NCI-H2227 treated with DMSO at 0.1 percent for 48 hours (cell line): ENCODE measurements at places on chromosomes 7 and 10.

GRCh38 chr10:19578571-19578970, 237.7 kb upstream of the PLXDC2 start:
- DNase-seq = no peak

- no peak for DNase-seq
Observed at GRCh38 chr10:74620626-74621025, 205.8 kb upstream of the KAT6B start.

- no peak for DNase-seq
Observed at GRCh38 chr7:104264285-104264684, 56.5 kb upstream of the ORC5 start.

DNA sequence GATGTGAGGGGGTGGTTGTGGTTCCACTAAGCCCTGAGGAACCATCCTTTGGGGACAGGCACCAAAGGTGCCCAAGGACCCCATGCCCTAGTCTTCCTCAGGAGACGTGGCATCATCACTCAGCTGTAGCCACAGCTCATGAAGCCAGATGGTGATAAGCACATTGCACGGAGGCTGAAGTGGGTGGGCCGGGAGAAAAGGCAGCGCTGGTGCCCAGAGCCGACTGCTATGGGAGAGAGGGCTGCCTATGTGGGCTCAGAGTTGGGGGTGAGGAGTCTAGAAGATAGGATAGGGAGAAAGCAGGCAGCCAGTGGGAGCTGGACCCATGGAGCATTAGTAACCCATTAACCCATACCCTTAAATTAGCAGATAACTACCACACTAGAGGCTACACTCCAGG, 325.3 kb downstream of the RPS24 start:
- DNase-seq = no peak

DNA sequence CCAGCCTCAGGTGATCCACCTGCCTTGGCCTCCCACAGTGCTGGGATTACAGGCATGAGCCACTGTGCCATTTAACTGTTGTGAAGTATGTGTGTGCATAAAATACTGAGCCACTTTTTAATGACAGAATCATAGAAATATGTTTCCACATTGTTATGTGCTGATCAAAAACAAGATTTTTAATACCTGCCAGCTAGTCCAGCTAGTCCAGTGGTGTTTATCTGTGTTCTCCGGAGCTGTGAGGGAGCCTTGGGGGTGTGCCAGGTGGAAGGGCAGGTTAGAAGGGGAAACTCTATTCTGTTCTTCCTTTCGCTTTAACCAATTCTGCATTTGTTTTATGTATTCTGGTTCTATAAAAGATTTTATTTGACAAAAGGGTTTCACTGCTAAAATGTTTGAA, 7.0 kb downstream of the FAM221A start:
- DNase-seq = no peak

- DNase-seq = no peak
Observed at GRCh38 chr7:156460858-156461627, 179.5 kb upstream of the RNF32 start.

DNA sequence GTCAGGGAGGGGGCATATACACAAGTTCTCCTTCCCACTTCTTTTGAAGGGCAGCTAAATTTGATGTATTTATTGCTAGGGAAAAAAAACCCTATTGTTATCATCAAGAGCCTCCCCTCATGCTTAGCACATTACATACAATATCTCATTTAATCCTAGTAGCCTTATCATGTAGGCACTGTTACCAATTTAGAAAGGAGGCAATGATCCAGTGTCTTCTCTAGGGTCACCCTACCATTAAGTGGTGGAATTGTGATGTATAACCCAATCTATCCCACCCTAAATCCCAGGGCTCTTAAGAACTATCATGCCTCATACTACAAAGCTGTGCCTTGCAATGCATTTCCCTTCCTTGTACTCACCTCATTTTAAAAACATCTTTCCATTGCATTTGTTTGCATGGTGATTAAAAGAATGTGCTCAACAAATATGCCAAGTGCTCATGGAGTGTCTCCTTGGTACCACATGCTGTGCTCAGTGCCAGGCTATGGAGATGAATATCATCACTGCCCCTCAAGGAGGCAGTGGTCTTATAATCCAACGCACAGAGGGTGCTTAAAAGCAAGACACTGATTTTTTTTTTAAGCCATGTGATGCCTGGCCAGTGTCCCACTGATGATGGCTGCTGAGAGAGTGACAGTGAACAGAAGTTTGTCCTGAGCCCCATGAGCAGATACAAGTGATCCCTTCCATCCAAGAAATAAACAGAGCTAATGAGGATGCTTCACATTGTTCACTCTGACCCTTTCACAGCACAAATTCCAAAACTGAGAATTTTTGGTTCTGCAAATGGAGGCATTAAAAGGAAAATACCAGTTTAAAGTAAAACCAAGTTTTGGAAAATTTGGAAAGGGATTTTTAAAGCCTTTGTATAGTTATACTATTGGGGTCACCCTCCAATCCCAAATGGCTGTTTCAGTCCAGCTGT, 98.2 kb downstream of the SORBS1 start:
- no peak for DNase-seq

GRCh38 chr10:61890881-61891409, 10.6 kb upstream of the ARID5B start:
- no peak for DNase-seq

DNA sequence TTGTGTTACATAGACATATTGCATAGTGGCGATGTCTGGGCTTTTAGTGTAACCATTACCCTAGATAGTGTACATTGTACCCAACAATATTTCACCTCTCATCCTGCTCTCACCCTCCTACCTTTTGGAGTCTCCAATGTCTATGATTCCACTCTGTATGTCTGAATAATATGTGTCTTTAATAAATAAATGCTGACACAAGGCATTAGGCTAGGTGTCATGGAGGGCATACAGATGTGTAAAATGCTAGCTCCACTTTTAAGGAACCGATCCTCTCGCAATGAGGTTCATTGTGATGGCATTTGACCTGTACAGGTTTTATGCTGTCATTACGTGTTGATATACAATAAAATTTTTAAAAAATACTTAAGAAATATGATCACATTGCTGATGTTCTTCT, 74.3 kb downstream of the NEBL start:
- no peak for DNase-seq

DNA sequence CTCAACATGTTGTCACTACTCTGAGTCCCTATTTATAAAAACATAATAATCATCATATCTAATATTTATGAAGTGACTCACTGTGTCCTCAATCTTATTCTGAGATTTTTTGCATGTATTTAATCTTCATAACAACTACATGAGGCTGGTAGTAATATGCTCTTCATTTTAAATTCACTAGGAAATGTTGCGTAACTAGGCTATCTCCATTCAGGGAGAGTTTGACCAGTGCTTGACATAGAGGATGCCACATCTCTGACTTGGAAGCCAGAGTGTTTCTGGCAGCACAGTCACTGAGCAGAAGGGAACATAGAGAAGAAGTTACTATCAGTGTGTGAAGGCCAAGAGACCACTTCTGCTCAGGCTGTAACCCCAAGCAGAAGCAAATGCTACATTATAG, 88.9 kb downstream of the FAM13C start:
- DNase-seq = no peak

DNA sequence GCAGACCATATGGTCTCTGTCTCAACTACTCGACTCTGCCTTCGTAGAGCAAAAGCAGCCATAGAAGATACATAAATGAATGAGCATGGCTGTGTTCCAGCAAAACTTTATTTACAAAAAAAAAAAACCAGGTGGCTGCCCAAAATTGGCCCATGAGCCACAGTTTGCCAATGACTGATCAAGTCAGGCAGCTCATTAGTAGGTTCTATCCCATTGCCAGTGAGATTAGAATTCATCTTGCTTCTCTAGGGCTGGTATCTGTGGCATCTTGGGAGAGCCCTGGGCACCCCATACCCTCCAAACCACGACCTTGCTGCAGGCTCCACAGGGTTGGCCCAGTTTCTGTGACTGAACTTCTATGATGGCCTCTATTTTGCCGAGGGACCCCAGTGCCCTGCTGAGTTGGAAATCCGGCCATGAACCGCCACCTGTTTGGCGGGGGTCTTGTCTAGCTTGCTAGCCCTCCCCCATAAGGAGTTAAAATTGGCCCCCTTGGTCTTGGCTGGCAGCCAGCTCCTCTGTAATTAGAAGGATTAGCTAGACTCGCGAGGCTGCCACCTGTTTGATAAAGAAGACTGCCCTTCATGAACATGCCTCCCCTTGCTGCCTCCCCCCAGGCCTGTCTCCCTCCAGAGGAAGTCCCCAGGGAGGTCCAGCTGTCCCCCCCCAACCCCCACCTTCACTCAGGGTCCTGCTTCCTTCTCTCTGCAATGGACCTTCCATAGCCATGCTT, 83.9 kb downstream of the CHN2 start:
- DNase-seq = no peak

GRCh38 chr10:26574783-26575182, 122.7 kb upstream of the PDSS1 start:
- no peak for DNase-seq

DNA sequence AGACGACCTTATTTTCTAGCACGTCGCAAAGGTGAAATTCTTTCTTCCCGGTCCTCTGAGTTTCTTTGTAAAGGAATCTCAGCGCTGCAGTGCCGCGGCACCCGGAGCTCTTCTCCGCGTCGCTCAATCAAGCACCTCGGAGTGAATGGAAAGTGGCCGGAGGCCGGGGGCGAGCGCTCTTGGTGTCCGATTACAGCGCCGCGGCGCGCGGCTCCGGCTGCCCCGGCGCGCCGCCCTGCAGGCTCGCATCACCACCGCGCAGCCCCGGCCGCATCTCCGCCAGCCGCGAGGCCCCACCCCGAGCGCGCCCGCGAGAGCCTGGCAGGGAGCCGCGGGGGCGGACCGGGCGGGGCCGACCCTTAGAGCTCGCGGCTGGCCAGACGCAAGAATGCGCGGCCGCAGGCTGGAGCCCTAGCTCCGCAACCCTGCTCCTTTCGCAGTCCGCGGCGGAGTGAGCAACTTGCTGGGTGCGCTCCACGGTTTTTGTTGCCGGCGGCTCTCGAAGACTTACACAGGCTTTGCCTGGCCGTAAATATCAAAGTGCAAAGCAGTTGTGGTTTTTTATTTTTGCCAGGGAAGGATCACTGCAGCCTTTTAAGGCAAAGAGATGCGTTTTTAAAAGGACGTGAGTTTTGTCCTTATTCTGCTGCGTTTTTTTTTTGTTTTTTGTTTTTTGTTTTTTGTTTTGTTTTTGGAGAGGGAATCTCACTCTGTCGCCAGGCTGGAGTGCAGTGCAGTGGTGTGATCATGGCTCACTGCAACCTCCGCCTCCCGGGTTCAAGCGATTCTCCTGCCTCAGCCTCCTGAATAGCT, at the start of gene SEMA3C:
Gene SEMA3C (minus strand): TSS at position 143 of the 813 bp plus-strand sequence. CDS start 2,270 bp downstream, outside the sequence.
- DNase-seq = peak; percentile 88

DNA sequence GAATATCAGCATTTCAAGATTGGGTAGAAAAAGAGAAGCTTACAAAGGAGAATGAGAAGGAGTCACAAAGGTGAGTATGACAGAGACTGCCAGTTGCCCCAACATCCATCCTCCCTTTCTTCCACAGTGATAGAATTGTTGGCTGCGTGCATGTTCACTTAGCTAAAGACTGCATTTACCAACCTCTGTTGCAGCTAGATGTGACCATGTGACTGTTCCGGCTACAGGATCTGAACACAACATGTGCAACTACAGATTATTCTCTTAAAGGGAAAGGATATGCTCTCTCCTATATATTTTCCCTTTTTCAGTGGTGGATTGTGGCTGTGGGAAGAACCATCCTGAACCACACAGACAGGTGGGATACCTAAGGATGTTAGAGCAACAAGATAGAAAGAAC, 60.5 kb upstream of the ZNRF2 start:
- no peak for DNase-seq

DNA sequence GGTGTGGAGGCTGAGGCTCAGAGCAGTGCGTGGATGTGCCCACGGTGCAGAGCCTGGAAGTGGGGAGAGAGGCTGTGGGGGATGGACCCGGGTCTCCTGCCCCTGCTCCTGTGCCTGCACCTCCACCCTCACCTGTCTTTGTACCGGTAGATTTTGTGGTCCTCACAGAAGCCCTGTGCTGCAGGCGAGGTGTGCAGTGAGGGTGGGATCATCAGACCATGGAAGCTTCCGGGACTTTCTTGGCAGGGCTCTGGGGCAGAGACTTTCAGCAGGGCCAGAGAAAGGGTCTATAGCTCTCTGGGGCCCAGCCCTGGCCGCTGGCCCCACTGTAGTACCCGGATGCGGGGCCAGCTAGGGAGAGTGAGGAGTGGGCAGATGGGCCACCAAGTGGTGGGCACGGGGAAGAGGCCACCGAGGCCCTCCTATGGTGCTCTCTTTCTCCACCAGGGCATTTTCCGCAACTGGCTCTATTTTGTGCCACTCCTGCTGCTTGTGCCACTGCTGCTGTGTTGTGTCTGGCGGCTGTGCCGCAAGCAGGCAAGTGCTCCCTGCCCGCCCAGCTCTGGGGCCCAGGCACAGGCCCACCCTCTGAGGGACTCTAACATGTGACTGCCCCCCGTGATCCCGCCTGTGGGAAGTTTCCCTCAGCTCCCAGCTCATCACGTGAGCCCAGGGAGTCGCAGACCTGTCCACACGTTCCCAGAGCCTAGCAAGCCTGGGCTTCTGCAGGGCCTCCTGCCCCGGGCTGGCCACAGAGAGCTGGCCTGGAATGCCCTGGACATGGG, 22.1 kb downstream of the ANTXRL start:
- no peak for DNase-seq

GRCh38 chr7:90412458-90413184, 9.4 kb downstream of the CLDN12 start:
- DNase-seq = peak; percentile 7

DNA sequence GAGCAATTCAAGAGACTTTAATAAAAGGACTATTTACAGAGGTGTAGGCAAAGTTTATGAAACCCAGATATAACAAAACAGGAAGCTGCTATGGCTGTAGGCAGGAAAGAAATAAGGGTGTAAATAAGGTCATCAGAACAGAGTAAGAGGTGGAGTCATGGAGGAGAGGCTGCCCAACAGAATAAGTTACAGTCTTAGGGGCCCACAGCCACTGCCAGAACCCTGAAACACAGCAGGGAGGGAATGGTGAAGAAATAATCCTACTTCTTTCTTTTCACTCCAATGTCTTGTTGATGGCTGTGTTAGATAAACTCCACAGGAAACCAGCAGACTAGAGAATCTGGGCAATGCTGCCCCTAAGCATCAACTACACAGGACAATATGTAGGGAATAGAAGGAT, 155.8 kb upstream of the TAC1 start:
- no peak for DNase-seq

DNA sequence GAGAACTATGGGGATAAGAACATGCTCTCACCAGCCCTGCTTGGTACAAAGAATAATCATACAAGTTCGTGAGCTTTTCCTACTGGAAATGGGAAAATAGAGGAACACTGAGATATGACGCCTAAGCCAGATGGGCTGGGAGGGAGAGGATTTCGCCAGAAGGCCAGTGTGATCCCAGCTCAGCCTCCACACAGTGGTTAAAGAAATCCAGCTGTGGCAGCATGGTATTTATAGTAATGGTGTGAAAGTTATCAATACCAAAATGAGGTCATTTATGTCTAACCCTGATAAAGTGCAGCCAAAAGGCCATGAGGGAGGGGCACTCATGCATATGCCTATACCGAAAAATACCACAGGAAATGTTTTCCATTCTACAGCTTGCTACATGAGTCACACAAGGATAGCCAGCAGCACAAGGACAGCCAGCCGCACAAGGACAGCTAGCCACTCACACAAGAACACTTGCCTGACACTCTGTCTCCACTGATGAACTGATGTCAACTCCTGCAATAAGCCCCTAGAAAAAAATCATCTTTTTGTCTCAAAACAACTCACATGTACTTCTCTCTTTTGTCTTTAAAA, 49.4 kb downstream of the FRMPD2 start:
- DNase-seq = no peak
